ENCODE measurements at places on chromosomes 11 and 22.

DNA sequence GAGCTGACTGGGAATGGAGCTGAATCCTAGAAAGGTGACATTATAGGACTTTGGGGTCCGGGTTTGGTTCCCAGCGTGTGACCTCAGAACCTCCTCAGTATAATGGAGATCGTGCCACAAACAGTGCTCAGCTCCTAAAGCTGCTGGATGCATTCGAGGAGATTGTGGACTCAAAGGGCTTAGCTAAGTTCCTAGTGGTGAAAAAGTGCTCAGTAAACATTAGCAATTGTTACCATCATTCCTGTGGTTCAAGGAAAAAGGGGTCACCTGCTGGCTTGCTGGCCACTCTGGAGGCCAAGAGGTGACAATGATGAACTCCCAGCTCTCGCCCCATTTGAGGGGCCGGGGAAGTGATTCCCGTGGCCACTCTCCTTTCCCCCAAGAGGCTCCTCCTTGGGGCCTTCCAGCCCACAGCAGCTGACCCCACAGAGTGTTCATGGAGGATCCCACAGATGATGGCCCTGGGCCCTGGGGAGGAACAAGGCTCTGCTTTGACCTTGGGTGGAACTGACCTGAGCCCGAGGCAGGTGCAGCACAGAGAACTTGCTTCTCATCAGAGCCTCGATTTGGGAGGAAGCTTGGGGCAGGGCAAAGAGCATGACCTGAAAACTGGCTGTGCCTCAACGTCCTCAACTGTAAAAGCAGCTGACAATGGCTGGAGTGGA is 40.1 kb downstream of the TRIM29 start:
- DNase-seq, result no peak

DNA sequence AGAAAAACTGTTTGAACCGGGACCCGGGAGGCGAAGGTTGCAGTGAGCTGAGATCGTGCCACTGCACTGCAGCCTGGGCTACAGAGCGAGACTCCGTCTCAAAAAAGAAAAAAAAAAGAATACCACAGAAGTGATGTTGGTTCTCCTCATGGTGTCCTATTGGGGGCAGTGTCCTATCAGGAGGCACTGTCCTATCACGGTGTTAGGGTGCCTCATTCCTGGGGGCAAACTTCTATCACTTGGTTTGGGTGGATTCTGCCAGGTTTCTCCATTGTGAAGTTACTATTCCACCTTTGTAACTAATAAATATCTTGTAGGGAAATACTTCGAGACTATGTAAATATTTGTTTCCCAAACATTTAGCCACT is 19.6 kb downstream of the PRR14L start:
- DNase-seq, result no peak

DNA sequence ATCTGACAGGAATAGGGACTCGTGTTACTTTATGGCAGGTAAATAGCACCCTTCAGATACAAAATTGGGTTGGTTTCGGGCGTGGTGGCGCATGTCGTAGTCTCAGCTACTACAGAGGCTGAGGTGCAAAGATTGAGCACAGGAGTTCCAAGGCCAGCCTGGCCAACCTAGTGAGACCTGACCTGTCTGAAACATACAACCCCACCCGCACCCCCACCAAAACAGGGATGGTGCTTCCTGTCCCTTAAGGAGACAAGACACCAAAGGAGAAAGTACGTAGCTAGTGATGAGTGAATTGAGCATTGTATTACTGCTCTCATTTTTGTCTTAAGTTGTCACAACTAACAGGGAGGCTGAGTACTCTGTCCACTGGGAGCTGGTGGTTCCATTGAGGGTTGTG is 14.1 kb downstream of the RBM4 start:
- no peak for DNase-seq

DNA sequence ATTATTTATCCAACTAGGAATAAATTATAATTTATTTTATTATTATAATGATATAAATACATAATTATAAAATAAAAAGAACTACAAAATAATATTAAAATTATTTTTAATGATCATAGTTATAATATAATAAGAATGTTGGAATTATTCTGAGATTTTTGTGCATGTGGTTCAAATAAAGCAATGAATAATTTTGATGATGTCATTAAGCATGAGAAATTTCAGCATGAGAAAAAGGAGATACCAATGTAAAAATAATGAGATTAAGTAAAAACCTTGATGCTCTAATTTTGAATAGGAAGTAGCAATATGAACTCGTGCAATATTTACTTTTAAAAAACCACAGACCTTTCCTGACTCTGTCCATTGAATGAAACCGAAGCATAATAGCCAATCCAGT is 181.8 kb upstream of the MTNR1B start:
- no peak for DNase-seq

DNA sequence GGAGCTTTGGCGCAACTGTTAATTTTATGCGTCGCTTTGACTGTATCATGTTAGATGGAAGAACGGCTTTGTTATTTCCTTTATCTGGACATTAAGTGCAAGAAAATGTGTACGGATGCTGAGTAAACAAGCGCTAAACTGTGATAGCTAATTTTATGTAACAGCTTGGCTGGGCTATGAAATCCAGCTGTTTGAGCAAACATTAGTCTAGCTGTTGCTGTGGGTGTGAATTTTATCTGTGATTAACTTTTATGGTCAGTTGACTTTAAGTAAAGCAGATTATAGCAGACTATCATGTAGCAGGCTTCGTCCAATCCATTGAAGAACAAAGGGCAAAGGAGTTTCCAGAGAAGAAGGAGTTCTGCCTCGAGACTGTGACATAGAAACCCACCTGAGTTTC is 14.0 kb downstream of the OR8A1 start:
- DNase-seq, result no peak

- no peak for DNase-seq
Measured at GRCh38 chr11:7253800-7254199, 2.1 kb downstream of the SYT9 start.

DNA sequence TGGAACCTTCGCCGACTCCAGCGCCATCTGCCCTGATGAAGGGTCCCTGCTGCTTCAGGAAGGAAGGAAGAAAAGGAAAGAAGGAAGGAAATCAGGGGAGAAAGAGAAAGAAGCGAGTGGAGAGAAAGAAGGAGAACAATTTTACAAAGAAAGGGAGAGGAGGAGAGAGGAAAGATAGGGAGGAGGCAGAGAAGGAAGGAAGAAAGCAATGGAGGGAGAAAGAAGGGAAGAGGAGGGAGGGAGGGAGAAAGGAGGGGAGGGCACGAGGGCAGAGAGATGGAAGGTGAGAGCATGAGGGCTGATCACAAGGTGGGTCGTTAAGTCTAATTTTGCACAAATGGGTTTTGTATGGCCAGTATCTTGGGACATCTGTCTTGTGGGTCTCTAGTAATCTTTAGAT is 39.2 kb downstream of the PARVA start:
- no peak for DNase-seq

- no peak for DNase-seq
Measured at GRCh38 chr11:15696069-15696468, 581.3 kb downstream of the INSC start.

DNA sequence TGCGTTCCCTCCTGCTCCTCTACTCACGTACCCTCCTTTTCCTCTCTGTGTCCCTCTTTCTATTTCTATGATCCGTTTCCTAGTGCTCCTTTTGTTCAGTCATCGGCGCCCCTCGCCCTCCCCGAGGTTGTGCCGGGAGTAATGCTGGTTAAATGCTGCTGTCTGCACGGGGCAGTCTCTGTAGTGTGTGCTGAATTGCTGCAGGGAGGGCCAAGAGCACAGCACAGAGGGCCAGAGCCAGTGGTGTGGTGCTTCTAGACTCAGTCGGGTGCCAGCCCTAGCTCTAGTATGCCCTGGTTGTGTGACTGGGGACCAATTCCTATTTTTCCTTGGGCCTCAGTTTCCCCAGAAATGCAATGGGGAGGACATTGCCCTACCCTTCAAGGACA is 98.3 kb downstream of the PKNOX2 start:
- DNase-seq, result no peak

DNA sequence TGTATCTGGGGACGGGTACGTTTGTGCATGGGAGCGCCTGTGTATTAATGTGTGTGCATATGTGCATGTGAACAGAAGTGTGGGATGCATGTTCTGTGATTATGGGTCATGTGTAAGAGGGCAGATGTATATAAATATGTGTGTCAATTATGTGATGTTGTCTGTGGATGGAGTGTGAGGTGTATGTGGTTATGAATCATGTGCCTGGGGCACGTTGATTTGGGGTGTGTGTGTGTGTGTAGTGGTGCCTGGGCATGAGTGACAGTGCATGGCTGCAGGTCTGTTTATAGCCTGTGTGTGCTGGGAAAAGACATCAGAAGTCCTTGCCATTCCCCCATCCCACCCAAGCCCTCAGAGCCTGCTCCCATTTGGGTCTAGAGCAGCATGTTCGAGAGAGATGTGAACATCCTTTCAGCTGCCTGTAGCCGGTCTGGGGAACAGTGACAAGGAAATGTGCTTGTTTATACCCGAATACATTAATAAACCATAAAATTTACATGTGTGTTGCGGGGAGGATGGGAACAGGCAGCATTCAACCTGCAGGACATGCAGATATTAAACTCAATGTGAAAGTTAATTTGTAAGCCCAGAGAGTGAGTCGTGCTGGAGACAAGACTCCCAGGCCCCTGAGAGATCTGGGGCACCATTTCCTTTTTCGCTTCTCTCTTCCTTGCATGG is 129.0 kb downstream of the NECTIN1 start:
- no peak for DNase-seq

DNA sequence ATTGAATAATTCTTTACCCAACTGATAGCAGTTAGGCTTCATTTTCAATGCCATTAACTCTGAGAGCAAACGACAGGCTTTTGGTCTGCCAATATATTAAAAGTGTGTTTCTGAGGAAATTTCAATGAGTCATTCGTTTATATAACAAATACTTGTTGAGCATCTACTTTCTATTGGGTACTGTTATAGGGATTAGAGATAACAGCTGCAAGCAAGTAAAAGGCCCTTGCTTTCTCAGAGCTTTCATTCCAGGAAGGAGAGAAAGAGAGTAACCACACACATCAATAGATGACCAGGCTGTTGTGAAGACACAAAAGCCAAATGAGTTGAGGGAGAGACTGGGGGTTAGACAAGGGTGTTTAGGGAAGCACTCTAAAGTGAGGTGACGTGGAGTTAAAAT is 35.7 kb downstream of the CD44 start:
- DNase-seq, result no peak

DNA sequence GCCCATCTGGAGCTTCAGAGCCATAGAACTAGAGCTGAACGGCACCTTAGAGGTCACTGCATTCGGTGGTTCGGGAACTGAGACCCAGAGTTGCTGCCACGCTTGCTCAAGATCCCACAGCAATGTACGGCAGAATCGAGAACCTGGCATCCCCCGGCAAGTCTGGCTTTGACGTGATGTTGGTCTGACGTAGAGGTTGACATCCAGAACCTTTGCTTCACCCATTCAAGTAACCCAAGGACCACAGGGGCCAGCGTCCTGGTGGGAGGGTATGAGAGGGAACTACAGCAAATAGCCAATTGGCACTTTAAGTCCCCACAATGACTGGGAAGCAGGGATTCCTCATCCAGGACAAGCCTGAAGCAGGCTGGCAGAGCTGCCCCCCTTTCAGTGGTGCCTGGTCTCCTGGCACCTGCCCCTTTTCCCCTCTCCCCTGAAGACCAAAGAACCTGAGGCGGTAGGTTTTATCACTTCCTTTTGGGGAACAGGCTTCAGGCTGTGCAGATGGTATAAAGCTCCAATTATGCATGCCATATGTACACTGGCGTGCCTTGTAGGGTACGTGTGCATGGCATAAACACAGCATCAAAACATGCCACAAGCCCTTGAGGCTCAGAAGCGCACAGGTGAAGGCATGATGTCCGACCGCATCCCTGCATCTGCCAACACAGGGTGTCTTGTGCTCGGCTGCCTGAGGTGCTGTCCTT is 15.3 kb upstream of the TEF start:
- no peak for DNase-seq

GRCh38 chr11:74011360-74012073 is 2.6 kb upstream of the UCP3 start:
- no peak for DNase-seq

- no peak for DNase-seq
Measured at GRCh38 chr11:45243967-45244366, 42.2 kb downstream of the SYT13 start.

DNA sequence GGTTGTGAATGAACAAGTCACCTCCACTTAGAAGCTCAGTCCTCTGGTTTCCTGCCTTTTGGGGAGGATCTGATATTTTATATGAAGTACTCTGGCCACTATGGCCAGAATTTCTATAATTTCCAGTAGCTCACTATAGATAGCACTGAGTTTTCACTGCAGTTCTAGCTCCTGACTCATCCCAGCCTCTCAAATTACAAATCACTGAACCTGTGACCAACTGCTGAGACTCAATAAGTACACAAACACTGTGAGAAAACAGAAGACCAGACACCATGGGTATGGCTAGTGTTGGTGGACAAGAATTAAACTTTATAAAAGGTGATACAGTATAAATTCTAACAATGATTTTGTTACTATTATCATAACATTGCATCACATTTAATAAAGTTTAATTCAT is 47.1 kb upstream of the UCP3 start:
- no peak for DNase-seq

- DNase-seq, result no peak
Measured at GRCh38 chr22:44394246-44395117, 81.7 kb upstream of the SHISAL1 start.

- no peak for DNase-seq
Measured at GRCh38 chr11:115665175-115665821, 161.1 kb upstream of the CADM1 start.

GRCh38 chr22:36223504-36223903 is 15.8 kb downstream of the APOL2 start:
- no peak for DNase-seq

DNA sequence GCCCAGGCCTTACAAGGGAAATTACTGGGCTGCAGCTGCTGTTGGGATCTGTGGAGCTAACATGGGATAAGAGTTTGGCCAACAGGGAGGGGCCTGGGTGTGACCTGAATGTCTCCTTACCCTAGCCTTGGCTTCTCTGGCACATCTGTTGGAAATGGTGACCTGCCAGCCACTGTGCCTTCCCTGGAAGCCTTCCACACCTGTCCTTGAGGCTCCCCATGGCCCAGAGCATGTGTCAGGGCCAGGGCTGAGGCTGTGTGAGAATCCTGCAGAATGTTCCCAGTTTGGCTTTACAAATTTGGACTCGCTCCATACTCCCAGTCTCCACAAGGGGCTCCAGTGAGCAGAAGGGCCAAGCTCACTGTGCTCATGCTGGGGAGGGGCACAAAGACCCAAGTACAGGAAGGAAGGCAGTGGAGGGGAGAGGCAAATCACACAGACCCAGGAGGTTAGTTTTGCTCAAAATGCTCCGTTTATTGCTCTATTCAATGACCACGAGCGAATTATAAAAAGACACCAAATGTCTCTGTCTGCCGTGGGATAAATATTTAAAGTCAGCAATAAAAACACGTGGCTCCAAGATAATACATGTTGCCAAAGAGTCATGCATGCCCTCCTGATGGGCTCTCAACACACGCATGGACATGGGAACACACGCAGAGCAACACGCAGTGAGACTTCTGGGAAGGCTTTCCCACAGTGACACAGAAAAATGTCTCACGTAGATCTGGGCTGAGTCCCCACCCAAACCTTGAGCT is 1.7 kb upstream of the IGSF22 start:
- DNase-seq, result peak; percentile 33

- no peak for DNase-seq
Measured at GRCh38 chr11:57322256-57323166, 2.2 kb downstream of the TNKS1BP1 start.

GRCh38 chr11:132158696-132159095 is 788.3 kb downstream of the NTM start:
- no peak for DNase-seq
